Adrenal gland (tissue), 19 donors: ENCODE measurements at places on chromosomes 5 and 9.

DNA sequence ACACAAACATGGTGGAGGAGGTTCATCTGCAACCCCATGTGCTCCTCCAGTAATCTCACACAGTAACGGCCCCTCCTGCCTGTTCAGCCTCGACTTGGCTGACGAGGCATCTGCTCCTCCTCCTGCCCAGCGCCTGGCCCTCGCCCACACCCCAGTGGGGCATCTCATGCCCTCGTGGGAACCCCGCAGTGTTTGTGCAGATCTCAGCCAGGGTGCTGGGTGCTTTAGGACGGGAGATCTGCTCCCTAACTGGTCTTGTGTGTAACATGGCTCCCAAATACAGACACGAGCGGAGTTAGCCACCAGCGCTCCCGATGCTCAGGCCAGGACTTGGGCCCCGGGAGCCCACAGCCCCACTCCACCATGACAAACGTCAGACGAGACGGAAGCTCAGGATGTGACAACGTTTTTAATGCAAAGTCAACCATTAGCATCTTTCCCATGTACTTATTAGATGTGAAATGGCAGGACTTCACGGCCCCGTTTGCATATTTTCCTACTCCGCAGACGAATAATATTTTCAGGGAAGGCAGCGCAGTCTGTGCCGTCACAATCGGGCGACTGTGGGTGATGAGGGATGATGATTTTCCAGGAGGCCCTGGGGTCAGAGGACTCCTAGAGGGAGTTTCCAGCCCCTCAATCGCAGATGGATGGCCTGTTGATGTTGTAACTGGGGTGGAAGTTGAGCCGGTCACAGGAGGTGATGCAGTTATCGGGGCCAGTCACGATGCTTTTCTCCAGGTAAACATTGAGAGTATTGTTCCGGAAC is 5.5 kb upstream of the MRPS2 start:
- DNase-seq: no peak

DNA sequence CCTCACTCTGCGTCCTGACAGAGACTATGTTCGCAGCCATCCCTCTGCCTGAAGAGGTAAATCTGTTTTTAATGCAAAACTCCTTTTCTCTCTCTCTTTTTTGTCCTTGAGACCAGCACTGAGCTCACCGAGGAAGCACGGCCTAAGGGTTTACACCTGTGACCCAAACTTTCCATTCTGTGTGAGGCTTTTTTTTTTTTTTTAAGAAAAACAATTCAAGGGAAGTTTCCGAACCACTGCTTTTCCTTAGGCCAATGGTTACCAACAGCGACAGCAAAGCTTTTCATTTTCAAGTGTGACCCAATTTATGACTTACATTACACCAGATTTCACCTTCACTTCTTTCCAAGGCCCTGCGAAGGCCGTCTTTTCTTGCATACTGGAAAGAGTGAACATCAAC is 205.9 kb downstream of the EFNA5 start:
- DNase-seq: no peak

GRCh38 chr9:110179734-110180133 is 28.2 kb downstream of the C9orf152 start:
- no peak for DNase-seq

- DNase-seq: no peak
These were observed 36.9 kb downstream of the LMX1B start for GRCh38 chr9:126650404-126651341.

- DNase-seq: no peak
These were observed 171.0 kb downstream of the TRIO start for GRCh38 chr5:14313986-14314690.

DNA sequence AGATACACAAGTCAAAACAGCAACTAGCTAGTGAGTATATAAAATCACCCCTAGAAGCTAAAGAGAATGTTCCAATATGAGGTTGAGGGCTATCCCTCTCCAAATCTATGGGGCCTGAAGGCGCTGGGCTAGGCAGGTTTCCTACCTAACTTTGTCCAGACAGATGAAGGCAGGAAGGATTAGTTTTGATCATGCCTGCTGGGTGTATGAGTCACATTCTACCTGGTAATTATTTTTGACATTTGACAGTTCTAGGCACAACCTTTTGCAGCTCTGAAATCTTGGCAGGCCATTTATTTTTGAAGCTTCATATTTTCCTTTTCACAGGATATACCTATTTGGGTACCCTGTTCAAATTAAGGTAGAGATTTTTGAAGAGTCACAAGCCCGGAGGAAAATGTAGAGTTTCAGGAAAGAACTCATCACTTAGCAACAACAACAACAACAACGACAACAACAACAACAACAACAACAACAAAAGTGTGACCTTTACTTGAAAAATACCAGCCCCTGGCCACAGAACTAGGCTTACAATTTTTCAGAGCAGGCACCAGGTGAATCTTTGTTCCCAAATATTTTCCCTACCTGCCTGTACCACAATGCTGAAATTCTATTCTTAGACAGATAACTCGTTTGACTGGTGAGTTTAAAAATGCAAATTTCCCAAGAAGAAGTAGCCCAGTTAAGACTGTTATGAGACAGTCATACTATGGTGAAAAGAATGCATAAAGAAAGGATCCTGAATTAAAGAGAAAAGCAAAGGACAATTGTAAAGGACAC is 175.5 kb upstream of the TUT7 start:
- no peak for DNase-seq

- peak; percentile 25 for DNase-seq
These were observed 13.2 kb downstream of the TTC39B start for GRCh38 chr9:15293804-15294316.

DNA sequence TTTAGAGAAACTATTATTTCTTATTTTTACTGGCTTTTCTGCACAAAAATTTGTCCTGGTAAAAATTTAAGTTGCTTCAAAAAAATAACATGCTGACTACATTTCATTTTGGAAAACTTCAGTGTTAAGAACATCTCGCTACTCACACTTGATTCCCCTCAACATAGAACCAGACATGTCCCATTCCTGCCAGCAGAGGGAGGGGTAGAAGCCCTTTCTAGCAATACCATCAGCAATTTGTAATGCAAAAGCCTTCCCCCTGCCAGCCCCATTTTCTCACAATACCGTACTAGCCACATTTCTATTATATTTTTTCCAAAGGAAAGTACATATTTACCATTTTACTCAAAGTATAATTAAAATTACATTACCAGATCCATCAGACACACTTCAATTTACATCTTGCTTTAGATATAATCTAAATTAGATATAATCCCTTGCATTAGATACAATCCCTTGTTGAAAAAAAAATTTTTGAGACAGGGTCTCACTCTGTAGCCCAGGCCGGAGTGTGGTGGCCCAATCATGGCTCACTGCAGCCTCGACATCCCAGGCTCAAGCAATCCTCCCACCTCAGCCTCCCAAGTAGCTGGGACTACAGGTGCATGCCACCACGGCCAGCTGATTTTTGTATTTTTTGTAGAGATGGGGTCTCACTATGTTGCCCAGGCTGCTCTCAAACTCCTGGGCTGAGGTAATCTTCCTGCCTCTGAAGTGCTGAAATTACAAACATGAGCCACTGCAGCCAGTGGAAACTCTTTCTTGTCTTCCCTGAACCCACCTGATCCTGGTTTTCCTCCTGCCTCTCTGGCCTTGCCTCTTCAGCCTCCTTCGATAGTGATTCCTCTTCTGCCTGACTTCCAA is 39.6 kb upstream of the IDNK start:
- DNase-seq: peak; percentile 66

- no peak for DNase-seq
These were observed 61.7 kb downstream of the SPEF2 start for GRCh38 chr5:35679357-35679756.

DNA sequence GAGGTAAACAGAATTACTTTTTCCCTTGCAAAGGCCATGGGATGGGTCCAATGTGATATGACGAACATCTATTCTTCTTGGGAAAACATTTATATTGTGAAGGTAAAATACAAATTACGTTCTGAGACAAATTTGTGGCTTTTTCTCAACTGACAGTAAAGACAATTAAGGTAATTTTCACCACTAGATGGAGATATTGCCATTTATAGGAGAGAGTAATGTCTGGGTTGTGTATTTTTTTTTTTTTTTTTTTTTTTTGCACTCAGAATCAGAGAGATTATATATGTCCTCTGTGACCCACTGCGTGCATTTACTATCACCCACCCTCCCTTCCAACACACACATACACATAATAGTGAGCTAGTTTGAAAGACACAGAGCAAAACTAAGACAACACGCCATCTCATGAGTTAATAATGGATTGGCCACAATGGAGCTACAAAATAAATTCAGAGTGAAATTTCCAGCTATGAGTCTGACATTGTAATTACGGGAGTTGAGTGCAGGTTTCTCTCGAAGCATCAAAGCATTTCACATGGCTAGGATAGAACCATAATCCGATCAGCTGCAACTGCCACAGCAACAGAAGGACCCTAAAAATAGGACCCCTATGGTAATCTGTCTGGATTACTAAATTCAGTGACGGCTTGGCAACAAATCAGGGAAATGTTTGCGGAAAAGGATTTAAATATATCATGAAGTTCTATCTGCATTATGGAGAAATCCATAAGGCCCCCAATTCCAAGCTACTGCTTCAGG is 49.2 kb downstream of the ANXA1 start:
- no peak for DNase-seq
